ENCODE measurements at places on chromosomes 2 and 18. TPM values are rescaled to one million over a fixed set of nuclear protein-coding genes. Genes with fewer than 3 reads are reported as not detected.

DNA sequence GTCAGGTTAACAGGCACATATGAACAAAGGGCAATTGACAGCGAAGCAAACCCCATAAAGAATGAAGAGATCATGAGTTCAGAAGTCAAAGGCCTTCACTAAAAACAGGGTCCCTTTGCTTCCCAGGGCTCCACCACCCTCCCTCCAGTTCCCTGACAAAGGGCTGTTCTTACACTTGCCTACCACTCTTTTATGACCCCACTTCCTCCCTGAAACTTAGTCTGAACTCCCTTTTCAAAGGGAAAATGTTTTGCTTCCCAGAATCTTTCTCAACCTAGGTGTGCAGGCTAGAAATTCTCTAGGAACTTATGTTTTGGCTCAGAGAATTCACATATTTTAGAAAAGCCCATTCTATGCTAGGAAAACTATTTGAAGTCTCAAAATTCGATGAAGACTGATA, 86.0 kb upstream of the ITGA4 start:
- no peak for DNase-seq

- no peak for DNase-seq
These were observed 69.2 kb downstream of the MARCHF4 start for GRCh38 chr2:216302981-216303676.

- no peak for DNase-seq
These were observed 47.4 kb downstream of the TANC1 start for GRCh38 chr2:159015823-159016222.

GRCh38 chr2:24456599-24457556, 34.2 kb upstream of the NCOA1 start:
- DNase-seq, result no peak

DLX1 gene
- not detected for total RNA-seq

POTEI gene
- total RNA-seq, result 0.26 TPM

FOXI3 gene
- total RNA-seq, result not detected

All from dermis microvascular lymphatic vessel endothelial cell (primary cell).